ENCODE measurements at places on chromosomes 2 and 18. TPM values are rescaled to one million over a fixed set of nuclear protein-coding genes. Genes with fewer than 3 reads are reported as not detected.

DNA sequence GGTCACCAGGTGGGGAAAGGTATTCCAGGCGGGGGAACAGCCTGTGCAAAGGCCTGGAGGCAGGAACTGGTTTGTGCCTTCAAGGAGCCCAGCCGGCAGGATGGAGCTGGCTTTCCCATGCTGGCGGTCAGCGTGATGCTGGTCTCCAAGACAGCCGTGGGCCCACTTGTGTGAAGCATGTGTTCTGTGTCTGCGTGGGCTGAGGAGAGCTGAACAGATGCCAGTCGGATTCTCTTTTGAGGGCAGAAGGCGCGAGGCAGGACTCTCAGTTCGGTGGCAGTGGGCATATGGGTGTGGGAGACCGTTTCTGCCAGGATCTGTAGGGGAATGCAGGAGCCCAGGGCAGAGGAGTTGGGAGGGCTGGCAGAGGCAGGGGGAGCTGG is 191.6 kb downstream of the TWIST2 start:
- DNase-seq: no peak

The HOXD9 gene
- 7.6 TPM for polyA plus RNA-seq

DNA sequence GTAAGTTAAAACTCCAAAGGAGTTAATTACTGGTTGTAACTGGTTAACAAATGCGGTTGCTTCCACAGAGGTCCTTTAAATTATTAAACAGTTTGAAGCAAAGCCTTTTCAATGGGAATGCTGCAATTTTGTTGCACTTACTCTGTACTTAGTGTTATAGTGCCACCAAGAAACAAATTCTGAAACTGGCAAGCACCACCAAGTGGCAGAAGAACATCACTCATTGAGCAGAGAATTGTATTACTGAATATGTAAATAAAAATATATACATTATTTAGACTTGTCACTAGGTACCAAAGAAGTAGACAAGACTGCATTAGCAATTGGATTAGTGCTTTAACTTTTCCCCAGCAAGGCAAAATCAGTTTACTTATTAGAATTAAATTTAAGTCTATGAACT is 2.6 kb upstream of the TMEFF2 start:
- no peak for DNase-seq

The ZNF892 gene
- 2.0 TPM for polyA plus RNA-seq

The TXNDC2 gene
- 0.05 TPM for polyA plus RNA-seq

- no peak for DNase-seq
Measured at GRCh38 chr2:9307535-9307934, 100.9 kb downstream of the ASAP2 start.

DNA sequence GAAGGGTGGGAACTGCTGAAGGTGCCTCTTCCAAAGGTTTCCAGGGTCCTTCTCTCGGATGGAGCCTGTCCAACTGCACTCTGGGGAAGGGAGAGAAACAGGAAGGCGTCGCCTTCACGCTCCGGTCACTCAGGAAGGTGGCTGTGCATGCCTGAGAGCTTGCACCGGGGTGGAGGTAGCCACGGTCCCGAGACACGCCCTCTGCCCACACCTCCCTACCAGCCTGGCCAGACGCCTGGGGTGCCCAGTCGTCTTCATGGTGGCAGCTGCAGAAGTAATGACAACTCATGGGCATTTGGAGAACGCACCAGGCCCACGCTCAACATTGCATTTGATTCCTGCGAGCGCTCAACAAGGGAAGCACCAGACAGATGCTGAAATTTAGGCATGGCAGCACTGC is 59.9 kb downstream of the ADNP2 start:
- DNase-seq: no peak

The ERLEC1 gene
- polyA plus RNA-seq: 40.4 TPM

GRCh38 chr2:184049566-184049965 is 548.8 kb upstream of the ZNF804A start:
- no peak for DNase-seq

DNA sequence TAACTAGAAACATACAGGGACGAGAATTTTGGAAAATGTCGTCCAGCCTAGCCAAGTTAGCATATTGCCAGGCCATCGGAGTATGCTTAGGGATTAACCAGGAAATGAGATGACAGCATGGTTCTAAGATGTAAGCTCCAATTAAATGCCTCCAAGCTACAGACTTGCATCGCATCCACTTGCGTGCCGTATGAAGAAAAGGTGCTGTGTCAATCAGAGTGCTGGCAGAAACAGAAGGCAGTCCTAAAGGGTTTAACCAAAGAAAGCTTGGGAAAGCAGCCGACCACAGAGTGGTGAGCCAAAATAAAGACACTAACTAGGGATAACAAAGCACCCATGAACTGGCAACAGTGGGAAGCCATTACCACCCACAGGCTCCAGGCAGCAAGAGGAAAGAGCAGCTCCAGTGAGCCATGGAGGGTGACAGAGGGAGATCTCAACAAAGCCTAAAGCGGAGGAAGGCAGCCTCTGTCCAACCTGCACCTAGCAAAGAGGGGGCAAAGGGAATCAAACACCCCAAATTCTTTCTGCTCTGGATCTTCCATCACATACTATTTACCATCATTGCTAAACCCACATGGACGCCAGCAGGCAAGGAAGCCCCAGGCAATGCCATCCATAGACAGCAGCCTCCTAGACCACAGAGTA is 27.6 kb upstream of the SOCS6 start:
- no peak for DNase-seq

DNA sequence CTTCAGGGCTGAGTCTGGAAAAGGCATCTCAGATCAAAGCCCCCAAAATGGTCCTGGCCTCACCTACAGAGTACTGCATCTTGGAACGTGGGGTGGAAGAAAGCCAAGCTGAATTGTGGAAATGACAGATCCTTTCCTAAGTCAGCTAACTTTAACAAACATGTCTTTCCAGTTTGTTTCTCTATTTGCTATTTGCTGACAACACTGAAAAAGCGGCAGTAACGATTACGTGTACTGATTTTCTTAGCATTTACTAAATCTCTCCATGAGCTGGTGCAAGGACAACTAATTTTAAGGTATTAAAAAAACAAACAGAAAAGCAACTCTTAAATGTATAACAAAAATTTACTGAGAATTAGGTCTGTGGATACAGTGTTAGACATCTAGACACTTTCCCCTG is 1.1 kb downstream of the HIBCH start:
- no peak for DNase-seq

The TM4SF20 gene
- 0.06 TPM for polyA plus RNA-seq

- no peak for DNase-seq
Measured at GRCh38 chr2:211802666-211803065, 735.9 kb downstream of the ERBB4 start.

GRCh38 chr18:59696311-59697235 is 650 bp downstream of the CCBE1 start:
- no peak for DNase-seq

DNA sequence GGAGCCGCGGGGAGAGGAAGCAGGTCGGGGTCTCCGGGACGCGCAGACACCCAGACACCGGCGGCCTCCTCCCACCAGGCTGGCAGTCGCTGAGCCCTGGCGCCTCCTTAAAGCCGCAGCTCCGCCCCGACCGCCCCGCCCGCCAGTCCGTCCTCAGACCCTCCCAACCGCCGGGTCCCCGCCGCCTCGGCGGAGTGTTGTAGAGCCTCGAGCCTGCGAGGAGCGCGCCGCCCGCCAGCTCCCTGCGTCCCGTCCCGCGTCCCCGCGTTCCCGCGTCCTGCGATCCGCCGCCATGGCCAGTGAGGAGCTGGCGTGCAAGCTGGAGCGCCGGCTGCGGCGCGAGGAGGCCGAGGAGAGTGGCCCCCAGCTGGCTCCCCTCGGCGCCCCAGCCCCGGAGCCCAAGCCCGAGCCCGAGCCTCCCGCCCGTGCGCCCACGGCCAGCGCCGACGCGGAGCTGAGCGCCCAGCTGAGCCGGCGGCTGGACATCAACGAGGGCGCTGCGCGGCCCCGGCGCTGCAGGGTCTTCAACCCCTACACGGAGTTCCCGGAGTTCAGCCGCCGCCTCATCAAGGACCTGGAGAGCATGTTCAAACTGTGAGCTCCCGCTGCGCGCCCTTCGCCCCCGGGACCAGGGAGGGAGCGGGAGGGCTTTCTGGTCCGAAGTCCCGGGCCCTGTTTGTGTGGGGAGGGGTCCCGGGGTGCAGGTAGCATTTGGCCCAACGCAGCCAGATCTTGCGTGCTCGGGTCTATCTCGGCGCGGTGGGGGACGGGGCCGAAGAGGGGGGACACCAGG is at the start of gene EFHD1:
Gene EFHD1, plus strand, starts transcription at position 192 of the 793 bp plus-strand sequence. Its CDS starts 101 bp downstream, at position 293.
- no peak for DNase-seq

- DNase-seq: no peak
Measured at GRCh38 chr2:68225119-68225632, 27.2 kb downstream of the PPP3R1 start.

- DNase-seq: no peak
Measured at GRCh38 chr18:24402209-24402785, 4.7 kb upstream of the OSBPL1A start.
